ENCODE measurements at places on chromosomes 6 and 20. TPM values are rescaled to one million over a fixed set of nuclear protein-coding genes. Genes with fewer than 3 reads are reported as not detected.

Gene PAX1
- total RNA-seq = 0.58 TPM

Gene SEL1L2
- not detected for total RNA-seq

Gene THBD
- total RNA-seq = 5.1 TPM

Gene OGFRL1
- total RNA-seq = 6.8 TPM
